ENCODE measurements at places on chromosomes 5 and 9.

GRCh38 chr9:19689328-19690101 is 99.3 kb downstream of the SLC24A2 start:
- no peak for DNase-seq

DNA sequence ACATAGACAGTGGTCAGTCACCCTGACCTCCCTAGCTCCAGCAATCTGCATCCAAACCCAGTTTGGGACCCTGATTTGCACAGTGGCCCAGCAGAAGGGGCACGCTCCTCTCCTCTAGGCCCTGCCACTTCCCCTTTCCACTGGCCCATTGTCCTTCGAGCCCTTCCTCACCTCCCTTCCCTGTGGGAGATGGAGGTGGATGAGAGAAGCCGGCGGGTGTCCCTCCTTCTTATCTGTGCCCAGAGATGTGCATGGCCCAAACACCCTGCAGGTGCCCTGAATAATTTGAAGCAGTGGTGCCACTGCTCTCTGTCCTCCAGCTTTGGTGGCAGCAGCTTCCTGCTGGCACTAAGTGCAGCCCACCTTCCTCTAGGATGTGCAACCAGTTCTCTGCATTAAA is 140.0 kb downstream of the BARX1 start:
- no peak for DNase-seq

- no peak for DNase-seq
Measured at GRCh38 chr5:146368137-146368536, 29.5 kb downstream of the POU4F3 start.

DNA sequence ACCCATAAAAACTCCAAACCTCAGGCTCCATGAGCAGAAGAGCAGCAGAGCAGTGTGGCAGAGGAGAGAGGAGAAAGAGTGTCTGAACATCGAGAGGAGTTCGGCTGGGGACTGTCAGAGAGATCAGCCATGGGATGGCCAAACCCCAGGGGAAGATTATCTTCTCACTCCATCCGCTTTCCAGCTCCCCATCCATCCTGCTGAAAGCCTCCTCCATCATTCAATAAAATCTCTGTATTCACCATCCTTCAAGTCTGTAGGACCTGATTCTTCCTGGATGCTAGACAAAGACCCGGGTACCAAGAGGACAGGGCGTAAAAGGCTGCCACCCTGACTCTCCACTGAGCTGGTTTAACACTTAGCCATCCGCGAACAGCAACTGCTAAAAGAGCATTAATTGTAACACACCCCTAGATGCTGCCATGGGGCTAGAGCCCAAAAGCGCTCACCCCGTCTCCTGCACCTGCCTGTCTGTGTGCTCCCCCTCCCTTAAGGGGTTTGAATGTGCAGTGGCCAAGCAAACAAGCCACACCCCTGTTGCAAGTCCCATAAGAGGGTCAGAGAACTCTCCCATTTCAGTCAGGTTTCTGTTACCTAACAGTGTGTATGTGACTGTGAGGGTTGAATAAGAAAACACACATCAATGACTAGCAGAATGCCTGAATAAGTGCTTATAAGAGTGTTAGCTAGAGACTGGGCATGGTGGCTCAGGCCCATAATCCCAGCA is 13.9 kb upstream of the SELENOP start:
- DNase-seq, result no peak

DNA sequence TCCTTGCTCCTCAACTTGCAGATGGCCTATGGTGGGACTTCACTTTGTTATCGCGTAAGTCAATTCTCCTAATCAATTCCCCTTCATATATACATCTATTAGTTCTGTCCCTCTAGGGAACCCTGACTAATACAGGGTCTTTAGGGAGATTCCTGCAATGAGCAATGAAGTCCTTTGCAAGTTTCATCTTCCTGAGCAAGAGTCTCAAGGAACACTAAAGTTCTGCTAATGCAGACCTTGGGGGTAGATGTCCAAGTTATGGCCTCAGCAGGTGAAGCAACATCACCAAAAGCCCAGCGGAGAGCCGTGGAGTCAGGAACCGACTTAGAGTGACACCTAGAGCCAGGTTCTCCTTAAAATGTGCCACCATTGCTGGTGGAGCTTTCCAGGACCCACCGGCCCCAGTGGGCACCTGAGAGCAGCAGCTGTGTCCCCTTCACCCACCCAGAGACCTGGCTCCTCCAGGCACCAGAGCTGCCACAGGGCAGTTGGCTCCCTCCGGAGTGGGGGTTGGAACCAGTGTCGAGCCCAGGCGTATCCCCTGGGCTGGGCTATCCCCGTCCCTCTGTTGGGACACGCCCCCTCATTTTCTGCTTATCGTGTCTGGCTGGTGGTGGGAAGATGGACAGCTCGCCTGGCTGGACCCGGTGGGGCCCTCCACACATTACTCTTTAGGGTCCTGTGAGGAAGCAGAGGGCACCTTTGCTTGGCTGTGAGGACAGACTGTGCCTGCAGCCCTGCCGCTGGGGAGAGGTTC is 10.9 kb upstream of the FCN1 start:
- DNase-seq, result no peak
